ENCODE measurements at places on chromosomes 2 and 18.

DNA sequence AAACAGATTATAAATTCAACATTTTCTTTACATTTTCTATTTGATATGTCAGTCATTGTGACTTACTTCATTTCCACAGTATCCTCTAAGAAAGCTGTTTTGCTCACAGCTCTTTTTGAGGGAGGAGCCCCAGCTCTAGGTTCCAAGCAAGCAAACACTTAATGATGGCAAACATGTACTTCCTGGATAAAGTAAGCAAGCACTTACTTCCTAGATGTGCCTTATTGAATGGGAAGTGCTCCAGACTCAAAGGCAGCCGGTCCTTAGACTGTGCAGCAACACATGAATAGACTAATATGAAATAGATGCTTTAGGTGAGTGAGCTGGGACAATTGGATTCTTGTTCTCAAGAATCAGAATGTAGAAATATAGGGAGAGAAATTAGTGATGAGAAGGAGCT lies 2149.8 kb upstream of the PIK3C3 start:
- no peak for DNase-seq

DNA sequence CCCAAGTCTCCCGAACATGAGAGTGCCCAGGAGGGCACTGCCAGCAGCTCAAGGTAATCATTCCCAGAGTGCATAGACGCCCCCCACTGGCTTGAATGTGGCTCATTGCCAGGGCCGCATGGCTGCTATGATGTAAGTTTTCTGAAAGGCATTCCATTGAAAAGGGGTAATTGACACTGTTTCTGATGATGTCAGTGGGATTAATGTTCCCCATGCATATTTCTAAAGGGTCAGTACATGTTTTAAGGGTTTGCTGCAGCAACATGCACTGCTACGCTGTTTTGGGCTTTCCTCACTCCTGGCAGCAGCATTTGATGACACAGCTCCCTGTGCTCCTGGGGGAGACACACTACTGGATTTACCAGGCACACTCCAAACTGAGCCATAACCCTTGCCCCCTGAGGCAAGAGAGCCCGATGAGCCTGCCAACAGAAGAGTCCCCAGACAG lies 36.7 kb downstream of the KIAA2012 start:
- DNase-seq = no peak

GRCh38 chr18:27546991-27547390 lies 361.9 kb upstream of the CHST9 start:
- DNase-seq = no peak

DNA sequence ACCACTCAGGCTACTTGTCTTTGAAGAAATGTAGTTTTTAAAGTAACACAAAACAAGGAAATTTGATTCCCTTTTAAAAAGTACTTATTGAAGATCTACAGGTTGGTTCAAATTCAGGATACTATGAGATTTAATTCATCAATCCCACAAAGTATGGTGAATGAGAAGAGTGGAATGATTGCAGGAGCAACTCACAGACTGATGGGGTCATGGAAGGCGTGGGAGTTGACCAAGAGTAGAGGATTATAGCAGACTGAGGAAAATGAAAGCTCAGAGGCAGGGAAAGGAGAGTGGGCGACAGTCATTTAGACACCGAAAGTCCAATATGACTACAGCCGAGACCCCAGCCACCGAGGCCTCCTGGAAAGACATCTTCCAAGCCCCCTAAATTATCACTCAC lies 12.5 kb upstream of the DAPL1 start:
- DNase-seq = no peak

GRCh38 chr18:48219037-48219809 lies 190.0 kb downstream of the ZBTB7C start:
- DNase-seq = no peak

Measured in caudate nucleus (tissue), 63 donors.